ENCODE measurements at places on chromosomes 4 and X. TPM values are rescaled to one million over a fixed set of nuclear protein-coding genes. Genes with fewer than 3 reads are reported as not detected.

Gene BRS3
- not detected for total RNA-seq

Gene CXCL3
- 0.28 TPM for total RNA-seq

Gene ADH1B
- total RNA-seq: 14.2 TPM

Gene EDA2R
- 0.72 TPM for total RNA-seq
